ENCODE measurements at places on chromosomes 4 and X.

DNA sequence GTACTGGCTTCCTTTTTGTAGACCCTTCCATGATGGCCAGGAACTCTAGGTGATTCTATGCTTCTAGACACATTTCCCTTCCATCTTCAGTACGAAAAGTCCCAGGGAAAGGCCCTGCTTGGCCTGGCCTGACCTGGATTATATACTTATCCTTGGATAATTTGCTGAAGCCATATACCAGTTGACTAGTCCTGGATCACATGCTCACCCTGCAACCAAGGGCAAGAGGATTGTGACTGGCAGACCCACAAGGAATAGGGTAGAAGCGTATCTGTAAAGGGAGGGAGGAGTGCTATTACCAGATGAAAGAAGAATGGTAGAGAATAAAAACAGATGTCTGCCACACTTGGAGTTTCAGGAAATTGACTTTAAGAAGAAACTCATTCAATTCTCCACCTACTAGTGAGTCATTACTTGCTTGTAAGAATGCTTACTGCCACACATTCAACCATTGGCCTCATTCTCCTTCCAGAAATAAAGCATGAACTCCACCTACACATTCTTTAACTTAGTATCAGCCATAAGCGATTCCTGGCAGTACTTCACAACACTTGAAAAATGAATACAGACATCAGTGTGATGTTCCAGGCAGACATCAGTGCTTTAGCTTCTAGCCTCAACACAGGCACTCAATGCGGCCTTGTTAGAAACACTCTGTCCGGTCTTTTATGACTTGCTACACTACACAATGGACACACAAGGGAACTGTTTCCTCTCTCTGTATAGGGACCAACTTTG, 141.8 kb downstream of the CBR4 start:
- DNase-seq = peak; percentile 19

- DNase-seq = no peak
Measured at GRCh38 chr4:110514889-110515479, 39.0 kb downstream of the ENPEP start.

DNA sequence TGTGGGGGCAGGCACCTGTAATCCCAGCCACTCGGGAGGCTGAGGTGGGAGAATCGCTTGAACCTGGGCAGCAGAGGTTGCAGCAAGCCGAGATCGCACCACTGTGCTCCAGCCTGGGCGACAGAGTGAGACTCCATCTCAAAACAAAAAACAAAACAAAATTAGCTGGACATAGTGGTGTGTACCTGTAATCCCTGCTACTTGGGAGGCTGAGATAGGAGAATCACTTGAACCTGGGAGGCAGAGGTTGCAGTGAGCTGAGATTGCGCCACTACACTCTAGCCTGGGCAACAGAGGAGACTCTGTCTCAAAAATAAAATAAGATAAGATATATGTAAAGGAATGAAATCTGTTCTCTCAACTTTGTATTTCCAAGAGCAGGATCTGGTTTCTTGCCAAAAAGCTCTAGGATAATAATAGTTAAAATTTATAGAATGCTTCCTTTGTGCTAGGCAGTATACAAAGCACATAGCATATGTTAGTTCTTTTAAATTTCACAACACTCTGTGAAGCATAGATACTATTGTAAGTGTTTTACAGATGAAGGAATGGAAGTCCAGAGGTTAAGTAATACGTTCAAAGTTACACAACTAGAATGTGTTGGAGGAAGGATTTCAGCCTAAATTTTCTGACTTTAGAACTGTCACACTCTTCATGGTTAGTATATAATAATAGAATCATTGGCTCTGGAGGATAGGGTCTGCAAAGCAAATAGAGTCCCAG, 10.3 kb downstream of the MRPL1 start:
- DNase-seq = no peak

- no peak for DNase-seq
Measured at GRCh38 chrX:42247241-42247640, 323.9 kb upstream of the CASK start.

GRCh38 chrX:13487731-13488505, 81.5 kb upstream of the EGFL6 start:
- peak; percentile 6 for DNase-seq

- DNase-seq = peak; percentile 6
Measured at GRCh38 chrX:130330706-130331105, 9.0 kb upstream of the SLC25A14 start.

DNA sequence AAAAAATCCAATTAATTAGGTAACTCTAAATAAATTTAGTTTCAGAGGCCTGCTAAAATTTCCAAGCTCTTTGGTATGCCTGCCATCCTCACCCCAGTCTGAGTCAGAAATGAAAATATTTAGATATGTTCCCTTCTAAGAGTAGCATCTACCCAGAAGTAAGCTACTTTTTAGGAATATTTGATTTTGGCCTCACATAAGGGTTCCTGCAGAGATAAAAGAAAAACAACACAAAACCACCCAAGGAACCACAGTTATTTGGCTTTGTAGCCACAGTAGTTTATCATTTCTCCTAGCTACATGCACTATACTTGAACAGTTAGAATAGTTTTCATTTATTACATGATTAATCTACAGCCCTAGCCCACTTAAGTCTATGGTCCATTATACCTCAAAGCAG, 192.6 kb upstream of the FAM241A start:
- no peak for DNase-seq

GRCh38 chr4:3368841-3369760, 72.7 kb upstream of the HGFAC start:
- no peak for DNase-seq

DNA sequence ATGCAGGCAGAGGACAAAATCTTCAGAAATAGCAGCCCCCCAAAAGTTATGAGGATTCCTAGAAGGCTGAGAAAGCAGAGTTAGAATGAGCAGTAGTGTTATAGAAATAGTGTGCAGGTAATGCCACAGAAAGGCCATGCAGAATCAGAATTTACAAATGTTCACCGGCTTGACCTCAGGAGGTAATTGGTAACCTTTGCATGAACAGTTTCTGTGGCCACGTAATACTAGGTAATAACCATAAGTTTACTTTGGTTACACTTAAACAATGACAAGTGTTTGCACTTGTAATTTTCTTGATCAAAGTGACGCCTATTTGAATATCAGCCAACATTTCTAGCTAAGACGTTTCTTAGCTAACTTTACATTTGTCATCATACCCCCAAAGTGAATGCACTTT, 393.6 kb downstream of the GPAT3 start:
- DNase-seq = no peak

- no peak for DNase-seq
Measured at GRCh38 chrX:2242326-2242725, 258.4 kb downstream of the DHRSX start.

DNA sequence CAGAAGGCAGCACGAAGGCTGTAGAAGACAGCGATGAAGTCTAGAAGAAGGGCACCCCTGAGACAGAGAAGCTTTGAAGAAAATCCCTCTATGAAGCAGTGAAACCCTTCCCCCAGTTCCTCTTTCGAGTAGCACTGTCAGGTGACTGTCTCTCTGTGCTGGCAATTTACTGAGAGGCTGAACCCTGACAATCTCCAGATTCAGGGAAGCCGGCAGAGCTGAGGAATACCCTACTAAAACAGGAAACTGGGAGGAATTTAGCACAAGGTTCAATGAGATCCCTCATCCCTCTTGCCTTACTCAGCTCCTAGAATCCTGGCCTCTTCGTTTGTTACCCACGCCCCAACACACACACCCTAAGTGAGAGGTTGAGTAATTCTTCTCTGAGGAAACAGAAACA, 239.7 kb upstream of the NOCT start:
- DNase-seq = no peak

- no peak for DNase-seq
Measured at GRCh38 chr4:94544811-94545210, 93.1 kb downstream of the PDLIM5 start.

- DNase-seq = no peak
Measured at GRCh38 chrX:104370089-104370488, 115.4 kb upstream of the ESX1 start.

GRCh38 chrX:54865208-54865607, 55.4 kb upstream of the TRO start:
- DNase-seq = no peak

GRCh38 chr4:180840142-180840541, 1403.1 kb upstream of the TENM3 start:
- no peak for DNase-seq

DNA sequence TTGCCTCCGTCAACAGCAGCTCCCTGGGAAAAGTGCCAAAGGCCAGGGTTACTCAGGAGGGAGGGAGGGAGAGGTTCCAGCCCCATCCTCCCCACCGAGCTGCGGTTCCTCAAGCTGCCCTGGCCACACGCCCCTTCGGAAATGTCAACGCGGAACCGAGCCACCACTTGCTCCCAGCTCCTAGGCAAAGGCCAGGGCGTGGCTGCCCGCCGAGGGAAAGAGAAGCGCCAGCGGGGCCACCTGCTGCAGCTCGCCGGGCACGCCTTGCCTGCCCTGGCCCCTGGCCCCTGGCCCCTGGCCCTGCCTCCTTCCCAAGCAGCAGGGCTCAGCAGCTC, 15.3 kb downstream of the SLC6A8 start:
- no peak for DNase-seq

DNA sequence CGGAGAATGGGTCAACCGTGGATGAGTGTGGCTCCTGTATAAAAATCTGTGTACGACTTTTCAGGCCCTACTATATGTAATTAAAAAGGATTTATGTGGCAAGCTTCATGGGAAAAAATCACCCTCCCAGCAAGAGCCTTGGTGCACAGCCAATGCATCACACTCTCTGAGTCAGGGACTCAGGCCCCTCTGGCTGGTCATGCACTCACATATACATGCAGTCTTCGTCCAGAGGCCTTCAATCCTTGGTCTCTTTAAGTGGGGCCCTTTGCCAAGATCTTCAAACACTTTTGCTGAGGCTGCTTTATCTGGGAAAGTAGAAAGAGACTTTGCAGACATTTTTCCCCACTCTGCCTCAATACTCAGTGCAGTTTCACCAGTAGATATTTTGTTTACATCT, 311.4 kb upstream of the FSTL5 start:
- no peak for DNase-seq

DNA sequence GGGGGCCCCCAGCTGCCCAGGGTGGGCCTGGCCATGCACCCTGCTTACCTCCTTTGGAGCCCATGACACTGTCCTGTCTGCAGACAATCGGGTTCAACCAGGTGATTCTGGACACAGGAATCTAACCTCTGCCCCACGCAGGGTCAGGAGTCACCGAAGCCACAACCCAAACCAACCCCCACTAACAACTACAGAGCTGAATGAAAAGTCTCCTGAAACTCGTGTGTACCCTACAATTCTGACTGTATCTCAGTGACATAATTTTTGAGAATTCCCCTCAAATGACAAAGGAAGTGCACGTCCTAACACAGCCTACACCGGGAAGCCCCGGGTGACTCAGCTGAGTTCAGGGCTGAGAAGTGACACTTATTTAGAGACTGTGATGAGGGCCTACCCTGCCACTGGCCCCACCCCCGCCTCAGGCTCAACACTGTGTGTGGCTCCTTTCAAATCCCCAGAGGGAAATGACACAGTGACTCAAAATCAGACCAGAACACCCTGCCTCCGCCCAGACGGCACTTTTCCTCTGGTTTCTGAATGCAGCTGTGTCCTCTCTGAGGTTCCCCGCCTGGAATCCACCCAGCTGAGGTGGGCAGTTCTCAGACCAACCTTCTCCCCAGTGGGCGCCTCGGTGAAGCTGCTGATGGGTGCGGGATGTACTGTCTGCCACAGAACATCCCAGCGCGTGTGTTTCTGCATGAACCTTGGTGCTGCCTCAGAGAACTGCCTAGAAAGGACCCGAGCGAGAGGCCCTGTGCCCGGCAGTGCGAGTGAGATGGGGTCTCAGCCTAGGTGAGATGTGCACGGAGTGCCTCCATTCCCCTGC, 9.9 kb downstream of the TNIP2 start:
- DNase-seq = peak; percentile 98

DNA sequence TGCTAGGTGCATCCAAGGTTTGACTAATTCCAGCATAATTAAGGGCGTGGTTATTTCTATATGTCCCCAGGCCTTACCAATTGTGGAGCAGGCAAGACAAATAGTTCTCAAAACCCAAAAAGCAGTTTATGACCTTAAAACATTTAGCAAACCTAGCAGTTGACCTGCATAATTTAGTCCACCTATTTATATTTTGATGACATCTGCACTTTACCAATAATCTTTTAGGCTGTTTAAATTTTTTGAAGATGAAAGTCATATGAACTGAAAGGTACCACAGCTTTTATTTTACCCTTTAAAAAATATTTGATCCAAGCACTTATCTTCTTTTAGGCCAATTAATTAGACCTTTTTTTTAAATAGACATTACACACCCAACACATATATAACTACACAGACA, 9.8 kb upstream of the ASIC5 start:
- DNase-seq = no peak

DNA sequence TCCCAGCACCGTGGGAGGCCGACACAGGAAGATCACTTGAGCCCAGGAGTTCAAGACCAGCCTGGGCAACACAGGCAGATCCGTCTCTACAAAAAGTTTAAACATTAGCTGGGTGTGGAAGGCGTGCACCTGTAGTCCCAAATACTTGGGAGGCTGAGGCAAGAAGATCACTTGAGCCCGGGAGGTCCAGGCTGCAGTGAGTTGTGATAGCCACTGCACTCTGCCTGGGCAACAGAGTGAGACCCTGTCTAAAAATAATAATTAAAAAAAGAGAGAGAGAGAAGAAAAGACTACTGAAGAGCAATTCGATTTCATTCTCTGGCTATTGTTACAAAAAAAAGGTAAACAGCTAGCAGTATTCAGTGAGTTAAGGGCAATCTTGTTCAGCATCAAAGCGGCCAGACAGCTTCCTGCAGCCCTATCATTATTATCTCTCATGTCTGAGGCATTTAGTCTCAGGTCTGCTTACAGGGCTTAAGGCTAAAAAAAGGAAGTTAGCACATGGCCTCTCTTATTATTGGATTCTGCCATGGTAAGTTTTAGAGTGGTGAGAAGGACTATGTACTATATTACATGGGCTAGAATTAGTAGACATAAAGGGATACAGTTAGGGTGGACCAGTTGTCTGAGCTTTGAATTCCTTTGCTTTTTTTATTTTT, 37.9 kb downstream of the ARHGEF6 start:
- DNase-seq = no peak

GRCh38 chr4:55617587-55618197, 18.4 kb downstream of the NMU start:
- DNase-seq = no peak

DNA sequence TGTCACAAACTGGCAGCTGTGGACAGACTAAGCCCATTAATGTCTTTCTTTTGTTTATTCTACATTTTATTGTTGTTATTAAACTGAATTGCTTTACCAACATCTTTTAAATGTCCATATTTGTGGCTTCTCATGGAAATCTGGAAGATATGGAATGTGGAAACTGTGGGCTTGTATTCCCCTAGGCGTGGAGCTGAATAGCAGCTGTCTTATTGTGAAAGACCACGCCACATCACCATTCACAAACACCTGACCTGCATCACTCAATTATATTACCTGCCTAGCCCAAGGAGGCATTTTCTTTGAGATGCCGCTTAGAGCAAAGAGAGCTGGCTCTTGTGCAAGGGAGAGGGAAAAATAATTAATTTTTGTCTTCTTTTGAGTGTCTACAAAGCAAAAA, 96.9 kb upstream of the GPRIN3 start:
- DNase-seq = no peak

DNA sequence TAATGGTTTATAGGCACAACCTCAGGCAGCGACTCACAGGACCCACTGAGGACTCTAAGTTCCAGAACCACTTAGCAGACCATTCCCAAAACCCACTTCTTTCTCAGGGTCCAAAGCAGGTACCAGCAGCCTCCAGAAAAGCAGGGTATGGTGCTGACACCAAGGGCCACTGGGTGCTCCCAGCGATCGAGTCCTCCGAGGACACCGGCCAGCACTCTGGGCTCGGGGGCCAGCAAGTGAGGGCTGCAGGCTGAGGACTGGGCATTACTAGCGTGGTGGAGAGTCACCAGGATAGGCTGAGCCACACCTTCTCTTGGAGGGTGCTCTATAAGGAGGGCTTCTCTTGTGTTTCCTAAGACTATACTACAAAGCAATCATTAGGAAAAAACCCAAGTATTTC, 19.3 kb downstream of the LETM1 start:
- DNase-seq = no peak
